ENCODE measurements at places on chromosomes 2 and 18.
A peak's percentile ranks its signal among the peaks of the same experiment; 100 is the strongest.

- DNase-seq = peak; percentile 23
Measured at GRCh38 chr2:216633616-216634369, 573 bp downstream of the IGFBP2 start.

DNA sequence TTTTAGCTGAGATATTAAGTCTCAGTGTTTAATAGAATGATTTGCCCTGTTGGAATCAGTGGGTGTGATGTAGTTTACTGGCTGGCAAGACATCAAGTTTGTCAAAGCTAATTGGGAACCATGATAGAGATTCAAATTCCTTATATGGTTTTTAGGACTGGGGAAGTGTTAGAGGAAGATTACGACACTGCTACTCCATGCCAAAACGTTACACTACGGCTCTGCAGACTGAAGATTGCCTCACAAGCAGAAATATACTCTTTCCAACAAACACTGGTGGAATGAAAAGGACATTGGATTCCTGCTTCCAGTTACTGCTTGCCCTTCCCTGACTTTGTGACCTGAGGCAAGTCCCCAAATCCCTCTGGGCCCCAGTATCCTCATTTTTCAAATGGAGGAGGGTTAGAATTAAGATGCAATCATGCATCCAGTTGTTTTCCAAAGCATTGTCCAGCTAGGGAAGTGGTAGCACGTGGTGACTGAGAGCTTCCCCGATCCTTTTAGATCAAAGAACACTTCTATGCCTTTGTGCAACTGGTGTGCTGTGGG, 147.6 kb downstream of the CDC42EP3 start:
- peak; percentile 9 for DNase-seq

DNA sequence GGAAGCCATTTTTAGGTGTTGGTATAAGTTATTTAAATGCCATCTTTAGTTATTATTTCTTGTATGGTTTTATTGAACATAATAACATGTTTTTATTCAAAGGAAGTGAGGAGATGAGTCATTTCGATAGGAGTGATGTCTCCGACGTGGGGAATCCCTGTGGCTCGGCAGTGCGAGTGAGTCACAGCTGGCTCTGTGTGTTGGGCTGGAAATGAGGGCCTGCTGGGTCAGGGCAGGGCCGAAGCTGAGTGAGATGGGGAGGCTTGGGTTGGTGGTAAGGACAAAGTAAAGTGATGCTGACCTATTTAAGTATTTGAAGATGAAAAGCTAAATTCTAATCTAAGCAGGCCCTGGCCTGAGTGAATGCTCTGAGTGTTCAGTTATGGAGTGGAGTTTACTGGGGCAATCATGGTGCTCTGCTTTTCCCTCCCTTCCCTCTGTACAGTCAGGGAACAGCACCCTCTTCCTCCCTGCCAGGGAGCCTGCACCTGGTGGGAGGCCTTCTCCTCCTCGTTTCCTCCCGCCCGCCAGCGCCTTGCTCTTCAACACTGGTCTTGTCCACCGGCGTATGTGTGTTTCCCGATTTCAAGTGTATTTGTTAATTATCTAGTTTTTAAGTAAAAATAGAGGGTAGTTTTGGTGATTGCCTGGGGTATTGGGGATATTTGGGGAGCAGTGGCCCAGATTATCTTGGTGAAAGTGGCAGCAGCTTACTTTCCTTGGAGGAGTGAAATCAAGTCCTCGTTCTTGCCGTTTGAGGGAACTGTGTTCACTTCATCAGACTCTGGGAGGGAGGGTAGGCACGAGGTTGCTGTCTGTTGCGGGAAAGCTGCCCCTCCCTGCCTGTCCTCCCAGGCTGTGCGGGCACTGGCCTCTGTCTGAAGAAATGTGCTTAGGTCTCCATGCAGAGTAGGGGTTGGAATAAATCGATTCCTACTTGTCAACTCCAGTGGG, 157.0 kb downstream of the LDLRAD4 start:
- DNase-seq = peak; percentile 90

DNA sequence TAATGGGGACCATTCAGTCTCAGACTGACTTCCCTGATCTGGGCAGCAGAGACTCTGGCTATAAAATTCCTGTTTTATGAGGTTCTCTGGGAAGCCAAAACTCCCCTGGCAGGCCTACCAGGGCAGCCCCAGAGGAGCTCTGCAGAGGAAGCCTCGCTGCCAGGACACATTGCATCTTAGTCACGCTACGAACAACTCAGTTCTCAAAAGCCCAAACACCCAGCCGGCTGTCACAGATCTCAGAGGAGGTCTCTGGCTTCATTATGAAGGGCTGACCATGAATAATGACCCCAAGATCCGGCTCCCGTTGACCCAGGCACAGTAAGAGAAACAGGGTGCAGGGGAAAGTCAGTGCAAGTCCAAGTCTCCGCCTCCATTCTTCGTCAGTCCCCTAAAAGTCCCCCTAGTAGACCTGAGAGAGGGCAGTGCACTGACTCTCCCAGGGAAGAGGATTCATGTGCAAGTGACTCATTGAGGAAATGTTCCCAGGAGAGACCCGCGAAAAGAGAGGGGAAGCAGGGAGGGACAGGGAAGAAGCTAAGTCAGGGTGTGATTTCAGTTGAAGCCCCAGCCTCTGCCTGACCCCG, 212.3 kb downstream of the CYP26B1 start:
- peak; percentile 90 for DNase-seq

- DNase-seq = no peak
Measured at GRCh38 chr2:175633227-175633626, 368.8 kb downstream of the LNPK start.

GRCh38 chr18:56662502-56662901, 11.3 kb downstream of the WDR7 start:
- no peak for DNase-seq

GRCh38 chr2:204207866-204208265, 271.3 kb downstream of the ICOS start:
- DNase-seq = no peak

DNA sequence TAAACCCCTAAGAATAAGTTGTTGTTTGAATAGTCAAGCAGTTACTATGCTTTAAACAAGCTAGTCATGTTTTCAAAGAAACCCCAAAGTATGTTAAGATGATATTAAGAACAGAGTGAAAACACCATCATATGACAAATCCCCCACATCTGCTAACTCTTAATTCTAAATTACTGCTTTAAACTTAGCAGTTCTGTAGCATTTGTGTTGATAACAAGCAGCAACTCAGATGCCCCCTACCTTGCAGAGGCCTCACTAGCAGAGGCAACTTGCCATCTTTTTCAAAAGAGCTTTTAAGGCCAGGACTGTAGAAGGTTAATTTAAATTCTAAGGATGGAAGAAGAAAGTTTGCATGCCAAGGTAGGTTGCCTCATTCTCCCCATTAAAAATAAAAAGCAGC, 376.2 kb downstream of the SETBP1 start:
- no peak for DNase-seq

GRCh38 chr2:97716695-97717612, 3.6 kb downstream of the ZAP70 start:
- DNase-seq = no peak

GRCh38 chr2:160507464-160507863, 13.9 kb upstream of the RBMS1 start:
- DNase-seq = no peak

GRCh38 chr2:37344453-37345361, at the start of gene QPCT:
Gene QPCT, plus strand, starts transcription at chr2:37344630. Its CDS starts 102 bp downstream, at chr2:37344732.
- DNase-seq = peak; percentile 82

GRCh38 chr2:160221391-160222276, 21.6 kb upstream of the ITGB6 start:
- peak; percentile 88 for DNase-seq

GRCh38 chr2:105490204-105490603, 91.4 kb upstream of the FHL2 start:
- no peak for DNase-seq

GRCh38 chr2:174607989-174608865, 10.6 kb upstream of the WIPF1 start:
- DNase-seq = no peak

Data from M059J (cell line).